ENCODE measurements at places on chromosomes 1 and 21.

DNA sequence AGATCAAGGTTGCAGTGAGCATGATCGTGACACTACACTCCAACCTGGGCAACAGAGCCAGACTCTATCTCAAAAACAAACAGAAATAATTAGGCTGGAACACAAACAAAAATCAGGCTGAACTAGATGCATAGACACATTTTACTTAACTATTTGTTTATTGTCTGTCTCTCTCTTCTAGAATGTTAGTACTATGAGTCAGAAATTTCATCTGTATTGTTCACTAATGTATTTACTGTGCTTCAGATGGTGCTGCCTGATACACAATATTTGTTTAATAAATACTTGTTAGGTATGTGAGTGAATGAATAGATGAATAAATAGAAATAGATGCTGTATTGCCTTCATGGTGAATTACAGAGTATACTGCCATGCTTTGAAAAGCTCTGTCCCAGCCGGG, 6.0 kb upstream of the LIN28A start:
- DNase-seq: no peak

DNA sequence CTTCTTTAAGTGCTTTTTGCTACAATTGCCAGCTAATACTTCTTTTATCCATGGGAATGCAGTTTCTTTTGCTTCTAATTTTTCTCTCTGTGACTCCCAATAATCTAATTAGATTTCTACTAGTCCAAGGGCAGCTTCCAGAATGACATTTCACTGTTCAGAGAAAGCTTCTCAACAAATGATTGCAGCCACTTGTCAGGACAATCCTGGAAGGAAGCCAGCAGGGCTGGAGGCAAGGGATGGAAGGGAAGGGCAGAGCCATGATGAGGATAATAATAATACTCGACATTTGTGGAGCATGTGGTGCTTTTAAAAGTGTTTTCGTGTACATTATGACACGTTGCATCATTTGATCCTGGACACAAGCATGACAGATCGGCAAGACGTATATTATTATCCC, 19.4 kb downstream of the F11R start:
- DNase-seq: no peak

- no peak for DNase-seq
Observed at GRCh38 chr1:61171974-61172373, 89.6 kb downstream of the NFIA start.

GRCh38 chr1:20165522-20165951, 20.4 kb upstream of the UBXN10 start:
- DNase-seq: no peak

DNA sequence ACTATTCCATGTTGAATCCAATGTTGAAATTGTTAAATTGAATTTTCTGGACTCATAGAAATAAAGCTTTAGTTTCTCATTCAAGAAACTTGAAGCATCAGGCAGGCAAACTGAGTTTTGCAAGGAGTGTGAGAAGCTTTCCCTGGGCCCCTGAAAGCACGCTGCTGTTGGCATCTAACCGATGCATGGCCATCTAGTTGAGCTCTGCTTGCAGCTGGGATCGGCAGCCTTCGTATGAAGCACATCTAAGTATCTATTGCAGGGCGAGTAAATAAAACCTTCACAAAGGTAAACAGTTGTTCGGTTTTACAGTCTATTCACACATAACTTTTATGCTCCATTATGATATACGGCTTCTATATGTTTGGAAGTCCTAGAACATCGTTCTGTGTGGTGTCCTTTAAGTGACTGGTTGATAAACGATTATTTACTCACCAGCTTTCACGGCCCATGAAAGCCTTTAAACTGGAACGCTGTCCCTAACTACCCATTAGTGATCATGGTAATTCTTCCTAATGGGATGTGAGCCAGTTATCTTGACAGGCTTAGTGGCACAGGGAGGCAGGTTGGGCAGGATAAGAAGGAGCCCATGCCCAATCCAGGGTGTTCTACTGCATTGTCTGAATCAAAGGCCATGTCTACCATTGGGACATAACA, 71.7 kb downstream of the SEC16B start:
- no peak for DNase-seq

DNA sequence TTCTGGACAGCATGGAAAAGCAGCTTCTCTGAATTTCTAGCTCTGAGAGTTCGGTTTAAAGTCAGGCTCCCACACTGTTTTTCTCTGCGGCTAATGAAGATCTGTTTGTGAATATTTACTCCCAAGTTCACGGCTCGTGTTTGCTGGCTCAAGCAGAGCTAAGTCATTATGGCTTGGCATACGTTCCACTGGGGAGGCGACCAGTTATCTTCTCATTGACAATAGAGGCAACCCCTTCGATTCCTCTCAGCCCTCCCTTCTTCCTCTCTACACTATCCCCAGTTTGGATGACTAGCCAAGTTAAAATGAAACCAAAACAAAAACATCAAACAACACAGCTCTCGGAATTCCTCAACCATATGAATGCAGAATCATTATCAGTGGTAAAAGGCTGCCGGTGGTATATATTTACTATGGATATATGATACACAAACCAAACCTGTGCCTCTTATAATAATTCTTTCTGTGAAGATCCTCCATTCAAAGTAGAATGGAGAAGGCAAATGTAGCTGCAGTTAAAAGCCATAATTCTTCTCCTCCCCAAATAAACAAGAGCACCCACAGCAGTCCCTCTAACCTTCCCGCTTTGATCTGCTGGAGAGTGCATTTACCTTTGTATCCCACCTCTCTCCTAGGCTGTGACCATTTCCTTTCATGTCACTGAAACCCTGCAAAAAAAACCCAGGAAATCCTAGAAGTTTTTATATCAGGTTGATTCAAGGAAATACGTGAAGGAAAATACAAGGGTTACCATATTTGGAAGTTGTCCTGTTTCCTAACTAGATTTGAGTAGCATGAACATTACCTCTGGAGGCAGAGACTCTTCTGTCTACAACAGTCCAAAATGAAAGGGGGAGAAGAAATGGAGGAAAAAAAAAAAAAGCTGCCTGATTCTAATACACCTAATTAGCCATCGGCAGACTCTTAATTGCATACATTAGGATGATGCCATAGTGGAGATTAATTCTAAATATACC, 108.3 kb upstream of the USH2A start:
- DNase-seq: no peak

GRCh38 chr1:68433395-68433794, 16.4 kb downstream of the RPE65 start:
- no peak for DNase-seq
